KBM-7 (cell line): ENCODE measurements at places on chromosomes 16 and 17.

GRCh38 chr17:77744066-77744988 is 214.2 kb upstream of the TNRC6C start:
- no peak for DNase-seq

GRCh38 chr16:48538746-48539484 is 71.1 kb downstream of the N4BP1 start:
- no peak for DNase-seq

DNA sequence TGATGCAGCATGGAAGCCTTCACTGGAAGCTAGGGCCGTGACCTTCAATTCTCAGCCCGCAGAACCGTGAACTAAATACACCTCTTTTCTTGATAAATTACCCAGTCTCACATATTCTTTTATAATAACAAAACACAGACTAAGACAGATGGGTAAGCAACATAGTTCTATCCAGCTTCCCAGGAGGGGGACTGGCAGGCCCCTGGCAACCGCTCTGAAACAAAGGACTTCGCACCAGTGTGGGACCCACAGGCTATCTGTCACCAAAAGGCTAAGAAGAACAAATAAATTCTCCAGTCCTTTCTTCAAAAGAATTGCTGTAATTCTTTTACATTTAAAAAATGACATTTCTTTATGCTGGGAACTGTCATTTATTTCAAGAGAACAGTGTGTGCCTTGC is 19.0 kb downstream of the ELAC2 start:
- DNase-seq = no peak

- no peak for DNase-seq
Measured at GRCh38 chr16:1923299-1924034, 5.3 kb upstream of the HS3ST6 start.

GRCh38 chr17:50057521-50057991 is 1.6 kb downstream of the ITGA3 start:
- DNase-seq = no peak
